ENCODE measurements at places on chromosomes 12 and 14.

- DNase-seq, result no peak
These were observed 17.4 kb downstream of the PAWR start for GRCh38 chr12:79673354-79673753.

DNA sequence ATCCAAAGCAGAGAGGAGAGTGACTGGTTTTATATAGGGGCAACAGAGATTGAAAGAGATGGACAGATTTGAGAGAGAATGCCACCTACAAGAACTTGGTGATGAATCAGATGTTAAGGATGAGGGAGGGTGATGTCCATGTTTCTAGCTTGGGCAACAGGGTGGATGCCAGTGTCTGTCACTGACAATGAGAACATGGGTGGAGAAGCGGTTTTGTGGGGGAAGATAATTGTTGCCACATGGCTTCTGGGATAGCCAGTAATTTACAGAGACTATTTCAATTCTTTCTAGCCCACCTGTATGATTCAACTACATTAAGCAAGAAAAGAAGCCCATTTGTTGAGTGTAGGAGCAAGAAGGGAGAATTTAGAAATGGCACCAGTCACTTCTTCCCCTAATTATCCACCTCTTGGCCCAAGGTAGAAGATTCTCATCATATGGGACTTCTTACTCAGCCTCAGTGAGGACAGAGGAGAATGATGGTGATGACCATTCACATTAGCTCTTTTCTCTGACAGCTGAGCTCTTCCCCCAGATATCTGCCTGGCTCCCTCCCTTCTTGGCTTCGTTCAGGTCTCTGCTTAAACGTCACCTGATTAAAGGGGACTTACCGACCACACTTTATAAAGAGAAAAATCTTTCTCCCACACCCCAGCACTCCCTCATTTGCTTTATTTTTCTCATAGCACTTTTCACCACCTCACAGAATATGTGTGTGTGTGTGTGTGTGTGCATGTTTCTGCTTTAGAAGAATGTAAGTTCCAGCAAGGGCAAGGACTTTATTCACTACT, 117.8 kb downstream of the DUSP6 start:
- no peak for DNase-seq

DNA sequence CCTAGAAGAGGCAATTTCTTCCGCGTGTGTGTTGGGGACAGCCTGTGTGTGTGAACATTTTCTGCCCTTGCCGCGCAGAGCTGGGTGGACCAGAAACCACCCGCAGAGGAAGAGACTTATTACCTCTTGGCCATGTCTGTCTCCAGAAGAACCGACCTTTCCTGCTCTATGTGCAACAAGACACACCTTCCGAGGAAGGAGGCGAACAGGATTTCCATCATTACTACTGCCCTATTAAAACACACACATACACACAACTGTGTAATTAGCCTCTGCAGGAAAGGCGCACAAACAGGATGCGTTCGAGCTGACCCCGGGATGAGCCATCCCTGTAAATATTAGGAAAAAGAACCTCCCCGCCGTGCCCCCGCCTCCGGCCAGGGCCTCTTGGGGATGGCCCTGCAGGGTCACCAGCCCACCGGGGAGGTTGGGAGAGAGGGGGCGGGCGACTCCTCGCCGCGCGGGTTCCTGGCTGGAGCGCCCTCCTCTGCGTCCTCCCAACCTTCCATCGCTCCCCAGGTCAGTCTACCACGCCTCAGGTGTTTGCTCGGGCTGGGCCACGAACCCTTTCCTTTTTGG, 484 bp upstream of the PRKCH start:
- DNase-seq, result no peak

DNA sequence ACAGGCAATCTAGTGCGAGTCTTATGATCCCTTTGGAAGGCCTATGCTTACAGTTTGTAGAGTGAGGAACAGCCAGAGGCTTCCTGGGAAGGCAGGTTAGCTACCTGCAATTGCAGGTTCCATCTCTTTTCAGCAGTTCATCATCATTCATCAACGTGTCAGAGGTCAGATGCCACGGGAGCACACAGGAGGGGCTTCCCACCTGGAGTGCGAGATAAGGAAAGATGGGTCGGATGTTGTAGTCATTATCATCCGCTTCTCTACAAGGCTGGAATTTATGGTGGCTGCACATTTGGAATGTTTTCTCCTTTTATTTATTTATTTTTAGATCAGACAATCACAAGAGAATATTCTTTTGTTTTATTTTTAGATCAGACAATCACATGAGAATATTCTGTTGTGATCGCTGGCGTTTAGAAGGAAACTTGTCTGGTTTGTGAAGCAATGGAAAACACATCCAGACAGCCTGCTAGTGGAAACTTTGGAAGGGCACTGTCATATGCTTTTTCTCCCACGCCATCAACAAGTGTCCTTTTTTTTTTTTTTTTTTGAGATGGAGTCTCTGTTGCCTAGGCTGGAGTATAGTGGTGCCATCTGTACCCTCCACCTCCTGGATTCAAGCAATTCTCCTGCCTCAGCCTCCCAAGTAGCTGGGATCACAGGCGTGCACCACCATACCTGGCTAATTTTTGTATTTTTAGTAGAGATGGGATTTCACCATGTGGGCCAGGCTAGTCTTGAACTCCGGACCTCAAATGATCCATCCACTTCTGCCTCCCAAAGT, 1.9 kb upstream of the BICD1 start:
- no peak for DNase-seq

GRCh38 chr12:452667-453210, 7.0 kb upstream of the B4GALNT3 start:
- peak; percentile 38 for DNase-seq

DNA sequence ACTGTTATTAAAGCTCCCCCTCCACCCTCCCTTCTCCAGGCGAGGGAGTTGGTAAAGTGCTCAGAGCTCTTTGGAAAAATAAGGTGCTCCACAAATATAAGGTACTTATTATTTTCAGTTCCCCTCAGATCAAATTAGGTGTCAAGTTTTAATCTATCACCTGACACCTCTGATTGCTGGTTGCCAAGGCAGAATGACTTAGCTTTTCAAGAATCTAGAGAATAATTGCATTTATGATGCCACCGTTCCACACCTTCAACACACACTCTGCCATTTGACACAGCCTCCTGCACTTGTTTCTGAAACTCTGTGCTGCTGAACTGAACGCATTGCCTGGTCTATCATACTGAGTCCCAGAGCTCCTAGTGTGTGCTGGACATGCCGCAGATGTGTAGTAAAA, 128.6 kb downstream of the CRACR2A start:
- no peak for DNase-seq

GRCh38 chr14:93035917-93036651, 79.6 kb downstream of the ITPK1 start:
- DNase-seq, result no peak

- DNase-seq, result no peak
These were observed 184.4 kb upstream of the BCL2L14 start for GRCh38 chr12:11886339-11886738.

DNA sequence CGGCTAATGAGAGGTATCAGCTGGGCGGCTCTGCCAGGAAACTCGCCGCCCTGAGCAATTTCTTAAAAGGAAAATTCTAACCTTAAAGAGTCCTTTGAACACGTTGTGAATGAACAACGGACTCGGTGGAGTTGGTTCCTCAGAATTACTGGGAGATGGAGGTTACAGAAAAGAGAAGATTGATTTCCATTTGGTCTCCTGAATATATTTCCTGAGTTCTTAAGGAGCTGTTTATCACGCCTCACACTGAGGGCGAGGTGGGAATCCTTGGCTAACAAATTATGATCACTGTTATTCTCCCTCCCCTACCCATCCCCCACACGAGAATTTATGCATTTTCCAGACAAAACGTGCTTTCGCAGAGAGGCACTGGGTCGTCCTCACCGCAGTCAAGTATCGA, 194.5 kb upstream of the C14orf180 start:
- DNase-seq, result no peak

GRCh38 chr12:7966563-7966962, 30.6 kb upstream of the SLC2A3 start:
- DNase-seq, result no peak

GRCh38 chr12:41254004-41254914, 66.1 kb downstream of the PDZRN4 start:
- no peak for DNase-seq

- DNase-seq, result no peak
These were observed 13.1 kb upstream of the POC1B start for GRCh38 chr12:89538897-89539296.

DNA sequence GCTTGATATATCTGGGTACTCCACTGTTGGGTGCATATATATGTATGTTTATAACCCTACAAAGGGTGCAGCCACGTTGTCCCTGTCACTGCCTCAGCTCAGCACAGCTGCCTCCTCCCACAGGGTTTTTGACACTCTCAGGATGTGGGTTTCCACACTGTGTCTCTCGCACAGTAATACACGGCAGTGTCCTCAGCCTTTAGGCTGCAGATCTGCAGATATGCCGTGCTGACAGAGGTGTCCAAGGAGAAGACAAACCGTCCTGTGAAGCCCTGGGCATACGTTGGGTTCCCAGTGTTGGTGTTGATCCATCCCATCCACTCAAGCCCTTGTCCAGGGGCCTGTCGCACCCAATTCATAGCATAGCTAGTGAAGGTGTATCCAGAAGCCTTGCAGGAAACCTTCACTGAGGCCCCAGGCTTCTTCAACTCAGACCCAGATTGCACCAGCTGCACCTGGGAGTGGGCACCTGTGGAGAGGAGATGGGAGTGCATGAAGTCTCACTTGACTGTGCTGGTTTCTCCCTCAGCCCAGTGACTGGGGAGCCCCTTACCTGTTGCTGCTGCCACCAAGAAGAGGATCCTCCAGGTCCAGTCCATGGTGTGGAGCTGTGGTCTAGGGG, 498.7 kb downstream of the TMEM121 start:
- no peak for DNase-seq

- DNase-seq, result no peak
These were observed 231.9 kb downstream of the GLT1D1 start for GRCh38 chr12:129084875-129085826.

DNA sequence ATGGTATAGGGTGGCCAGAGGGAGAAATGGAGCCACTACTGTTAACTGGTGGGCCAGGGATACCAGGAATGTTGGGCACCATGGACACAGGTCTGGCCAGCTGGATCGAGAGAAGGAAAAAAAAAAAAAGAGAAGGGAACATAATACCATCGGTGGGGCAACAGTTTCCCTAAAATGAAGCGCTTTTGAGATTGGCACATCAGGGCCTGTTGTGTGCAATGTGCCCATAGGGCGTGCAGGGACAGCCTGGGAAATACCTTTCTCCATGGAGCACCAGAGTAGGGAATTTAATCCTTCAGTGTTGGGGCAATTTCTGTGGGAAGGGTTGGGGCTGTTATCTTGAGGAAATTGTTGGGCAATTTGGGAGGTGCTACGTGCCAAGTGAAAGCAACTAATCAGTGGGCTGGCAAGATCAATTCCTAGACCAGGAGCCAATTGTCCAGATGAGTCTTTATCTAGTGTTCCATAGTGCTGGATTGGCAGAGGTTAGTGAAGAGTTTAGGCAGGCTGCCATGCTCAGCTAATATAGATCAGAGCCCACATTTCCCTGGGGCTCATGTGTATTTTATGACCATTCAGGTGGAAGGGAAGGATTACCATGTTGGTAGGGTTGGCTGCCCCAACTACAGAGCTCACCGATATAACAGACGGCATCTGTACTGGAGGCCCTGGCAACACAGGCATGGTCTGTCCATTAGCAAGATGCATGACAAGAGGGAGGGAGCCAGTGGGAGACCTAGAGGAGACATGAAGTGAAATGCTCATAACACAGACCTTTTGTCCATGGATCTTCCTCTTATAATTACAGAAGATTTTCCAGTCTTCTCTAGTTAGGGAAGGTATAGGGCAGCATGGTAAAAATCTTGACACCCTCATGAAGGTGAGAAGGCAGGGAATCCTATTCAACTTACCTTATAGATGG, 25.5 kb upstream of the NPFF start:
- no peak for DNase-seq

- peak; percentile 17 for DNase-seq
These were observed at the start of gene COCH for GRCh38 chr14:30874120-30874998. COCH (plus strand) TSS chr14:30874559; CDS start chr14:30874939, 380 bp downstream.

GRCh38 chr12:88307961-88308360, 165.9 kb downstream of the TMTC3 start:
- no peak for DNase-seq

GRCh38 chr12:122527478-122527944, 462 bp downstream of the KNTC1 start:
- DNase-seq, result no peak

GRCh38 chr12:54008260-54008552, 579 bp upstream of the HOXC8 start:
- DNase-seq, result no peak

- DNase-seq, result no peak
These were observed 337.9 kb downstream of the AACS start for GRCh38 chr12:125402874-125403789.
